ENCODE measurements at places on chromosomes 4 and X. TPM values are rescaled to one million over a fixed set of nuclear protein-coding genes. Genes with fewer than 3 reads are reported as not detected.

The SRPX2 gene
- not detected for total RNA-seq

The CT45A8 gene
- not detected for total RNA-seq

The ADH6 gene
- not detected for total RNA-seq

The MCF2 gene
- 0.67 TPM for total RNA-seq

The ADAMTS3 gene
- not detected for total RNA-seq

The IL3RA gene
- 6.4 TPM for total RNA-seq

Data from activated CD4-positive, alpha-beta T cell treated with anti-CD3 and anti-CD28 coated beads, Interleukin-2, amount 10 ng/mL, durations not matched to agents 7 days and 5 days (primary cell).